WERI-Rb-1 (cell line): ENCODE measurements at places on chromosomes 16 and 17.

DNA sequence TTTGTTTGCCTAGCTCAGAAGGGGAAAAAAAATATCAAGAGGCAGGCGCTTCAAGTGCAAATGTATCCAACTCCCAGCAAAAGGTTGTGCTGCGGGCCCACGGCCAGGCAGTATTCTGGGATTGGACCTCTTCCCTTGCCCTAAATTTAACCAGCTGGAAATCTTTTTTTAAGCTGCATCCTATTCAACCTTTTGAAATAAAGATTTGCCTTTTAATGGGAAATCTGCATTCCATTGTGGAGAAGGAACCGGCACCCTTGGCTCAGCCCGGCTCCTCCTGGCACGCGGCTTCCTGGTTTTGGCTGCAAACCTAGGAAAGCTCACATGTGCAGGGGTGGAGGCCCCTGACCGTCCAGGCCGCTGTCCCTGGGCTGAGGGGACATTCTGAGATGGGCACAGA, 38.8 kb upstream of the ENPP7 start:
- no peak for DNase-seq

DNA sequence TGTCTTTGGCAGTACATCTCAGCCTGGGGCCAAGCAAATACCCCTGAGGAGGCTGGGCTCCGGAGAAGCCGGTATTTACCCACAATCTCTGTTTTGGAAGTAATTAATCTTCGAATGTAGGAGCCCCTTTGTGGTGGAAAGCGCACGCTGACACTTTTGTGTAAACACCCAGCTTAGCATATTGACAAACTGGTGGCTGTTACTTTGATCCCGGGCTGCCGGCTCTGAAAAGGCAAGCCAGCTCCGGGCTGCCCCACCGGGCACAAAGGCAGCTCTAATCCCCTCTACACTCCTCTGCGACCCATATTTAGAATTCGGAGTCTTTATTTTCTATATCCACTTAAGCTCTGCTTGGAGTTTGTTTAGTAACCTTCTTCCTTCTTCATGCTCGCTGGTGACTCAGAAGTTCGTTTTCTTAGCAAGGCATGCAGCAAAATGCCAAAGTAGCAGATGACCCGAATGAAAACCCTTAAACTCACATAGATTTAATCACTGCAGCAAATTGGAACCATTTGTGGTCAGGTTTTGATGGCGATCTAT, 144.0 kb upstream of the IRX3 start:
- no peak for DNase-seq

DNA sequence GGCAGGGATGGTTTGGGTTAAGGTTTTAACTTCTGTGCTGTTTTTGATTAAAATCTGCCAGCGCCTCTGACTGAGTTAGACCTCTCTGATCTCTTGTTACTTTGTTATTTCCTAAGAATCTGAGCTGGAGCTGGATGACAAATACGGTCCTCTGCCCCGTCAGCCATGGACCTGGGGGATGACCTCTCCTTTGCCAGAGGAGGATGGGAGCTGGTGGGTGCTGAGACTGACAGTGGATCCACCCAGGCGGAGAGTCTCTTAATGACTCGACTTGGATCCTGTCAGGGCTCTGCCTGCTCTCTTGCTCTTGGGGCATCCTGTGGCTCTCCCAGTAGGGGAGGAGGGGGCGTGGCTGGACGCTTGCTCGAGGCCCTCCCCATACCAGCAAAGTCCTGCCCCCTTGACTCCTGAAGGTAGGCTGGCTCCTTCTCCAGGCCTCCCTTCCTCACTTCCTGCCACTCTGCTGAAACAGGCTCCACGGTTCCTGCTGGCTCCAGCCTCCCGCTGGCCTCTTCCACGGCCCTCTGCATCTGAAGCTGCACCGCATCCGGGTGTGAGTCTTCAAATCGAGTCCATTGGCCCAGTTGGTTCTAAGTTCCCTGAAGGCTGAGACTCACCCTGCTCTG, 24.8 kb upstream of the MAP3K14 start:
- DNase-seq, result peak; percentile 71

DNA sequence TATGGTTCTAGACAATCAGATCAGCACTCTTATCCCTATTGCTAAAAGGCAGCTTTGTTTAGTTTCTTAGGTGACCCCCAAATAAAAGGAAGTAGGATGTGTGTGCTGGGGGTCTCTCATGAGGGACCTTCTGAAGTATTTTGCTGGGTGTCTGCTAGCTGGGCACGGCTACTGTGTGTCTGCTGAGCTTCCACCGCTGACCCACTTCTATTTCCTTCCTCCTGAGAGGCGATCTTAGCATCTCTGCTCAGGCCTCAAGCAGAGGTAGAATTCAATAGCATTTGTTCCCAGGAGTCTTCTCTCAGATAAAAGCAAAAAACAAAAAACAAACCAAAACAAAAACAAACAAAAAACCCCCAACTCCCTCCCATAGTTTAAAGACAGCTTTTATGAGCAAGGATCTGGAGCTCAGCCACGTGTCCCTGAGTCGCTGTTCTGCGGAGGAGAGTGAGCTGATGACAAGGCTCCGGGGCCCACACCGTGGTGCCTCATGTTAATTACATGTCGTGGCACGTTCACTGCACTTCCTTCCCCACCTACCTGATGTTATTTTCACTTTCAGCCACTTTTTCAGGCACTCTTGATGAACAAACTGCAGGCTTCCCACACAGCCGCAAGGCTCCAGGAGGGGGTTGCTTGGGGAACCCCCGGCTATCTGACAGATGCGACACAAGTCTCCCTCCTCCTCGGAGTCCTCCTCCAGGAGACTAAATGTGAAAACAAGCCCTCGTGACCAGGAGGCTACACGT, 83.5 kb downstream of the MARCHF10 start:
- no peak for DNase-seq

GRCh38 chr17:75244133-75244866, 17.1 kb downstream of the GGA3 start:
- no peak for DNase-seq

GRCh38 chr16:17302620-17303019, 168.1 kb downstream of the XYLT1 start:
- no peak for DNase-seq
